ENCODE measurements at places on chromosomes 6 and 20.

GRCh38 chr20:40134176-40134575 lies 554.9 kb downstream of the MAFB start:
- DNase-seq = no peak

GRCh38 chr6:148464319-148465010 lies 121.8 kb downstream of the SASH1 start:
- peak; percentile 55 for DNase-seq

- DNase-seq = no peak
Observed at GRCh38 chr6:36769676-36770499, 69.4 kb downstream of the CPNE5 start.

GRCh38 chr6:4008324-4009047 lies 70.5 kb downstream of the FAM217A start:
- no peak for DNase-seq

DNA sequence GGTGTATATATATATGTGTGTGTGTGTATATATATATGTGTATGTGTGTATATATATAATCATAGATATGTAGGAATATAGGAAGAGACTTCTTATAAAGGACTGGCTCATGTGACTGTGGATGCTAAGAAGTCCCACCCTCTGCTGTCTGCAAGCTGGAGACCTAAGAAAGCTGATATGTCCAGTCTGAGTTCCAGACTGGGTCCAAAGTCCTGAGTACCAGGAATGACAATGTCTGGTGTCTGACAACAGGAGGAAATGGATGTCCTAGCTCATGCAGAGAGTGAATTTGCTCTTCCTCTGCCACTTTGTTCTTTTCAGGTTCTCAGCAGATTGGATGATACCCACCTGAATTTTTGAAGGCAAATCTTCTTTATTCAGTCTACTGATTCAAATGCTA lies 7.1 kb downstream of the ALDH5A1 start:
- no peak for DNase-seq

DNA sequence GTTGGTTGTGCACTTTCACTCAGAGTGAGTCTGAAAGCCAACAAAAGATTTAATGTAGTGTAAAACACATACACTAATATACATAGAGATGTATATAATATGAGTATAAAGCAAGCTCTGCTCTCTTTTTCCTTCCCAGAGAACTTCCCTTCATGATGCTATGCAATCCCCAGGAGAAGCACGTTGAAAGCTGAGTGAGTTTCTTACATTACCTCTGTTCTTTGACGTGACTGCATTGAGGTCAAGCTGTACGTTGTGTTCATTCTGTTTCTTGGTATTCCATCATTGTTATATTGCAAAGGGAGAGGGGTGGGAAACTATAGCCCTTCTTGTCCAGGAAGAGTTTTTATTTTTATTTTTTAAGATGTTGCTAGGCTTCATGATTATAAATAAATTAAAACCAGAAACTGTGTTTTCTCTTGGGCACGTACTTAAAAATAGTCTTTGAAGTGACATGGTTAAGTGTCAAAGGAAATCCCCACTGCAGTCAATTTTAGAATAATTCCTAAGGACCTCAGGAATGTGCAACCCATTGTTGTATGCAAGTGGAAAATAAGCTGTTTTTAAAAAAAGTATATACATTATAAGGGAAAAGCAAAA lies 651.0 kb downstream of the CD109 start:
- DNase-seq = no peak

GRCh38 chr6:152220786-152221185 lies 413.3 kb downstream of the ESR1 start:
- no peak for DNase-seq

DNA sequence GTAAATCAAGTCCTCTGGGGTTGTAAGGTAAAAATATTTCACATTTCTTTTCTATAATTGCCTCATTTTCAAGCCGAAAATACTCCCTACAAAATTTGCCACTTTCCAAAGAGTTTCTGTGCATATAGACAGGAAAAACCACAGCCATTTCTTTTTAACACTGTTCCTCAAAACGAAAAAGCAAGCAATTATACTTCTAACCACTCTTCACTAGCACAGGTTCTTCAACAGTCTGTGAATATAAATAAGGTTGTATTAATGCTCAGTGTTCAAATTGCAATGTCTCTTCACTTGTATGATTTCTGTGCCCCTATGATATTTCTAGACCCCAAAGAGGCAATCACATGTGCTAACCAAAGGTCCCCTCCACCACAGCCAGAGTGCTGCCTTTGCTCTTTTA lies 206.0 kb downstream of the SIM1 start:
- no peak for DNase-seq

GRCh38 chr20:64165866-64166600 lies 1.8 kb downstream of the MYT1 start:
- no peak for DNase-seq
